Non-pigmented ciliary epithelial cell (primary cell): ENCODE measurements at places on chromosomes 5 and 9.

DNA sequence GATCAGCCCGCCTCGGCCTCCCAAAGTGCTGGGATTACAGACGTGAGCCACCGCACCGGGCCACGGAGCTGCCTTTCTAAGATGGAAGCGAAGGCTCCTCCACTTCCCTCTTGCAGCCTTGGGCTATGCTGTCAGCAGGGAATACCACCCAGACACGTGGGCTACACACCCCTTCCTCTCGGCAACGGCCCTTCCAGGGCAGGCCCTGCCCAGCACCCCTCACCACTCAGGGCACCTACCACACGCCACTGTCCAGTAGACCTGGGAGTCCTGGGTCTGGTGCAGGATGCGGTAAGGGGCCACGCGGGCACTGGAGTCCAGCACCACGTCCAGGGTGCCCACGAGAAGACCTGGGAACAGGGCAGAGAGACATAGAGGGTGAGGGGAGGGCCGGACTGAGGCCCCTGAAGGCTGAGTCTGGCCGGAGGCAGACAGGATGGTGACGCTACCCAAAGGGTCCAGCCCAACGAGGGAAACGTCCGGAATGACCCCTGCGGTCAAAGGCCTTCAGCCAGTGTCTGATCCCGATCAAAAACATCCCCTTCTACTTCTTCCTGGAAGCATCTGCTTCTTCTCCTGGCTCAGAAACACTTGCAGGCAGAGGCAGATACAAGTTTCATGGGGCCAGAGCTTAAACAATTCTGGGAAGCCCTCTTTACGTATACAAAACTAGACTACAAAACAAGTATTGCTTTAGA lies 3.1 kb downstream of the TBC1D9B start:
- no peak for DNase-seq

DNA sequence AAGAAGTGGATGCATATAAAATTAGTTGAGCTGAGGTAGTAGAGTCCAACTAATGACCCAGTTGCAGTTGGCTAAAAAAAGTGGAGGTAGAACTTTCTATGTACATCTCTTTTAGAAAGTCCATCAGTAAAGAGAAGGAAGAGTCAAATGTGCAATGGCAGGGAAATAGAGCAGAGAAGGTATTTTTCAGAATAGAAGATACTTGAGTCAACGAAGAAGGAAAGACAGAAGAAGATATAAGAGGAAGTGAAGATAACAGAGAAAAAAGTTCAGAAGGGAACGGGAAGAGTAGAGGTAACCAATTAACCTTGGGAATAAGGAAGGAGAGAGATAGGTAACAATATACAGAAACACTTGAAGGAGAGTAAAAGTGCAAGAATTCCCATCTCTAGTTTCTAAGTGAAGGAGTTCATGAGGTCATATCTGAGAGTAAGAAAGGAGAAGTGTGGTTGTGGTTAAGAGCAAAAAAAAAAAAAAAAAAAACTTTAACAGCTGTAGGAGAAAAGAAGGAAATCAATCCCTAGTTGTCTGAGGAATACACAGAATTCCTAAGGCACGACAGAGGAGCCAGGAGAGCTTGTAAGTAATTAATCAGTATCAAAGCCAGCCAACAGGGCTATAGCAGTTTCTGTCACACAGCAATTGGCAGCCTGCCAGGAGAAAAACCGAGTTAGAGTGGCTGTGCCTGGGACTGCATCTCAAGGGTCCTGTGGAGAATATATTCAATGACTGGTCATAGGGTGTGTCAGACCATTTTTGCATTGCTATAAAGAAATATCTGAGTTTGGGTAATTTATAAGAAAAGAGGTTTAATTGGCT lies 61.0 kb downstream of the ARL15 start:
- no peak for DNase-seq

GRCh38 chr5:177474002-177474476 lies 605 bp upstream of the DBN1 start:
- DNase-seq, result no peak

GRCh38 chr5:402615-403359 lies 40.2 kb upstream of the EXOC3 start:
- no peak for DNase-seq

DNA sequence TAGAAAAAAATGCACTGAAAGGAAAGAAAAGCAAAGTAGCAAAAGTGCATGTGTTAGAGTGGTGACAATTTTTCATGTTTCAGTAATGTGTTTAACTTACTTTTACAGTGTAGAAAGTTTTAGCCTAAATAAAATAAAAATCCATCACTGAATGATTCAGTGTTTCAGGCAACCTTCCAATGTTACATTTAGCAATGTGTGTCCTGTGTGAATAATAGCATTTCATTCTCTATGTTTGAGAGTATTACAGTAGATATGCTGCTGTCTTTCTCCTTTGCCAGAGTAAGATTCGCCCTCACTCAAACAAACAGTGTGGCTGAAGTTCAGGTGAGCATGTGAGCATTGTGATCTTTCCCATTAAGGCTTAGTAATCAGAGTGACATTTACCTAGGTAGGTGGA lies 171.1 kb downstream of the TARS1 start:
- DNase-seq, result peak; percentile 32

DNA sequence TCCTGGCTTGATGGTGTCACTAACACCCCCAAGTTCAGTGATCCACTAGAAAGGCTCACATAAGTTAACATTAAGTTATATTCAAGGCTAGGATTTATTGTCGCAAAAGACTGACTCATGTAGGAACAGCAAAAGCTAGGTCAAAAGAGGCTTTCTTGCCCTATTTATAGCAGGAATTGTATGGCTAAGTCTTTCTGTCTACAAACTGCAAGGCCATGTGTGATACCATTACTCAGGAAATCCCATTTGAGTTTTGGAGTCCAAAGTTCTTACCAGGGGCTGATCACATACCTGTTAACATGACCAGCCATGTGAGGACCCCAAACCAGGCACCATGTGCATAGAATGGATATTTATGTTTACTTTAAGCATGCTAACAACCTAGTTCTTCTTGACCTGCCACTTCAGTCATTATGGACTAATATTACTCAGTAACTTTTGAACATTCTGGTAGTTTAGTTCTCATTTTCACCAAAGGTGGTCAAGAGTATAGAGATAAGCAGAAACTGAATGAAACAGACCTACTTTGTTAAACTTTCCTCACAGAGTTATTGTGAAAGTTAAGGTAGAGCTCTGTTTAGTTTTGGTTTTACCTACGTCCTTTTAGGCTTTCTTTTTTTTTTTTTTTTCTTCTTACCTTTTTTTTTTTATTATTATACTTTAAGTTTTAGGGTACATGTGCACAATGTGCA lies 281.1 kb downstream of the FER start:
- no peak for DNase-seq

GRCh38 chr9:137023157-137023556 lies 4.9 kb downstream of the ABCA2 start:
- DNase-seq, result no peak

DNA sequence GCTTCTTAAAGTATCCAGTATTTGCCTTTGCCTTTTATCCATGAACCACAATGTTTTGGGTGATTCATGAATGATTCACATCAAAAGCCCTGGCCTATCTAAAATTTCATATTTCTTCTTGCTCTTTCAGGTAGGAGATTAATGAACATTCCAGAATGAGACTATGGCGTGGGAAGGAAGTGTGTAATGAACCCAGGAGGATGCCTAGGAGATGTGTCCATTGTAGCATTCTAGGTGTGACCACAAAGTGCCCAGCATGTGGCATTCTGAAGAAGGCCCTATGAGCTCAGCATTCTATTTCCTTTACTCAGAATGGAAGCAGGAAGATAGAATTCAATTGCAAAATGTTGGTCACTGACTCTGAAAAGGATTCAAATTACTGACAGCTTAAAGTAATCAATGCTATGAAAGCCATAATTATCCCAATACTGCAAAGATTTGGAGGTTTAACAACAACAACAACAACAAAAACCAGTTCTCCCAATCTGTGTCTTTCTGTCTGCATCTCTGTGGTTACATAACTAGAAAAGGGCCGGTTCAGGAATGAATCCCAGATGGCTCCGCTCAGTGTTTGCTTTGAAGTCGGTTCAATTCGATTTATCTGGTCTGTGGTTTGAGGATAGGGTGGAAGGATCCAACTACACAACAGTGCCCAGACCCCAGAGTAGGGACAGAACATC lies 126.7 kb downstream of the FOXD1 start:
- DNase-seq, result peak; percentile 95

GRCh38 chr5:67799732-67800234 lies 415.8 kb upstream of the PIK3R1 start:
- no peak for DNase-seq

DNA sequence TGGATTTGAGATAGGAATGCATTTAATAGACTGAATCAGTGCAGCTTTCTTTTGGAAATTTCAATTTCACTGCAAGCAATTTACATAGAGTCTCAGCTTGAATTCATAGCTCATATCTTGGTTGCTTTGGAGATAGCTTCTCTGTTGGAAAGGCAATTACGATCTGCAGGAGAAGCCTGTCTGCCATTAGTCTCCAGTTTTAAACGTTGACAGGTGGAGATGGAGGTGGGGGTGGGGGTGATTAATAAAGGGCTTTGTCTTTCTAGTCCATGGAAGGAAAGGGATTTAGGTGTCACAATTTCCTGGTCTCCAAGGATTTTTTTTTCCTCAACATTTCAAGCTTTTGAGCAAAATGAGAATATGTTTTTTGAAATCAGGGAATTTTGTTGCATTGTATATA lies 184.7 kb downstream of the CARTPT start:
- no peak for DNase-seq

DNA sequence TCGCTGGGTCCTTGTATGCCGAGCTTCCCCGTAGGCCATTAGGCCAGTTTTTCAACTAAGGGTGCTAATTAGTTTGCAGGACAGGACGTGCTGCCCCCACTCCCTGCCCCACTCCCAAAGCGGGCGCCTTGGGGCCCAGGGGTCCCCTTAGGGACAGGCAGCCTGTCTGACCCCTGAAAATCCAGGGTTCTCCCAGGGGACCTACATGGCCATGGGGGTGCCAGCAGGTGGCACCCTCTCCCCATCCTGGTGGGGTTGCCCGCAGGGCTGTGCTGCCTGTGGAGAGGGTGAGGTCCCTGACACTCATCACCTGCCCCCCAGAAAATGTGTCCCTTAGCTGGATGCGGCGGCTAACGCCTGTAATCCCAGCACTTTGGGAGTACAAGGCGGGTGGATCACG lies 8.5 kb upstream of the CCDC187 start:
- no peak for DNase-seq

GRCh38 chr5:38832810-38833209 lies 13.0 kb upstream of the OSMR start:
- no peak for DNase-seq

DNA sequence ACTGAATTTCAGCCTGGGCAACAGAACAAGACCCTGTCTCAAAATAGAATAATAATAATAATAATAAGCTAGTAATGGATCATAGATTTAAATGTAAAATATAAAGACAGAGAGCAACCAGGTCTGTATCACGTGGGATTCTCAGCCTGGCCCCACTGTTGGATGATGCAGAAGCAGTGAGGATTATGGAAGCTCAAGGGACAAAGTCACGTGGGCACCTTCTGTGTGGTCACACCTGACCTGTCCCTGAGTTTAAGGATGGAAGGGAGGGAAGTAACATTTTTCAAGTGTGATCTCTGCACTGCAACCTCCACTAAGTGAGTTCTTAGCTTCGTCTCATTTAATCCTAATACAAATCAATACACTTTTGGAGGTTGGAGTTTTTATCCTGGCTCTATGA lies 212.5 kb upstream of the IER5L start:
- DNase-seq, result no peak

GRCh38 chr5:11174591-11174990 lies 413.6 kb upstream of the DAP start:
- DNase-seq, result no peak

DNA sequence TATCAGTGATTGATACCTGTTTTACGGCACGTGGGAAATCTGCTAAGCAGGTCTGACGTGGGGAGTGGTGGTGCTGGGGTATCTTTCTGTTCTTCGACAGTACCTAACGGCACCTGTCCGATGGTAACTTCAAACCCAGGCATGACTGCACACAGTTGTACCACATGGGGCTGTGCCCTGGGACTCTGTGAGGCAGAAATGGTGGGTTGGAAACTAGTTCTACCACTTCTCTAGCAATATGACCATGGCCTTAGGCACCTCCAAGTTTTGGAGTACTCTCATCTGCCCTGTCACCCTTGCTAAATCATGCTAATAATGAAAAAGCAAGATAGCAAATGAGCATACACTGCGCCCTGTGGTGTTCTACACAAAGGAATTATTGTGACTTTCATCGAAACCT lies 30.9 kb downstream of the EPB41L4B start:
- no peak for DNase-seq

- DNase-seq, result no peak
Measured at GRCh38 chr9:86941197-86941596, 6.1 kb downstream of the GAS1 start.

DNA sequence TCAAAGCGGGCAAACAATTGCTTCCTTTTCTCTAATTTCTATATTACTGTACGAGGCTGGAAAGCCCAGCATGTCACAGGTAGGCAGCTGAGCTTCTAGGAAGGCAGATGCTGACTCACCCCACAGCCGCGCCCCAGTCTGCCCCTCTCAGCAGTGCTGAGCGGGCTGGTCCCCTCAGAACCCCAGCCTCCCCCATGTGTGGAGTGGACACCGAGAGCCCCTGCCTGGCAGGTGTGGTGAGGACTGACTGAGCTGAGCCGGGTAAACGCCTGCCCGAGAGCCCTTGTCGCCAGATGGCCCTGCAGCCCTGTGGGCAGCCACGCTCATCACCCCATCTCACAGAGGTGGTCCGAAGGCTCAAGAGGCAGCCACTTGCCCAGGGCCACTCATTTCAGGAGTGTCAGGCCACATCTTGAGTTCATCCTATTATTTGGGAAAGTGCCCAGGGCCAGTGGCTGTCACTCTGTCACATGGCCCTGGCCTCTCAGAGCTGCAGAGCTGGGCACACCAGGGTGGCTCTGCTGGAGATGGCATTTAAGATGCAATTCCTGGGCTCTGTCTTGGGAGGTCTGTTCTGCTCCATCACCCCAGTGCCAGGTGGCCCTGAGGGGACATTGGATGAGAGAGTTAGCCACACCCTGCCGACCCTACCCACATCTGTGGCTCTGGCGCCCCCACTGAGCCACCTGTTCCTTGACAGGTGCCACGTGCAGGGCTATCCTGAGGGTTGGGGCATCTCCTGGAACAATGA lies 12.4 kb downstream of the CARD19 start:
- DNase-seq, result no peak

- DNase-seq, result no peak
Measured at GRCh38 chr9:12777121-12778022, 2.6 kb downstream of the LURAP1L start.

- DNase-seq, result peak; percentile 40
Measured at GRCh38 chr9:116860509-116861120, 173.5 kb downstream of the TRIM32 start.

DNA sequence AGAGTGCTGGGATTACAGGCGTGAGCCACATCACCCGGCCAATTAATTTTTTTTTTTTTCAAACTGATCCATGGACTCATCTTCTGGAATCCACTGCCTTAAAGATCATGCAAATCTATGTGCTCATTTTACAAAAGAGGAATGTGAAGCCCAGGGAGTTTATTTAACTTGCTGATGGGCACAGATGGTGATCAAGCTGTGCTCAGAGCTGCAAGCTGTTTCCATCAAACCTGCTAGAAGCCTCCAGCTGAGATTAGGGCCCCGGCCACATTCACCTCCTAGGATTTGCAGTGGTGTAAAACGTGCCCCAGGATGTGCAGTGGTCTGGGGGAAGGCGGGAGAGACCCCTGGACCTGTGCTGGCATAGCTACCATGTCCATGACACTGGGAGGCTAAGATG lies 56.1 kb upstream of the TUT7 start:
- no peak for DNase-seq

- no peak for DNase-seq
Measured at GRCh38 chr9:133581513-133582343, 27.5 kb downstream of the FAM163B start.

GRCh38 chr5:179568721-179569120 lies 18.4 kb downstream of the RUFY1 start:
- no peak for DNase-seq
